ENCODE measurements at places on chromosomes 16 and 17.

DNA sequence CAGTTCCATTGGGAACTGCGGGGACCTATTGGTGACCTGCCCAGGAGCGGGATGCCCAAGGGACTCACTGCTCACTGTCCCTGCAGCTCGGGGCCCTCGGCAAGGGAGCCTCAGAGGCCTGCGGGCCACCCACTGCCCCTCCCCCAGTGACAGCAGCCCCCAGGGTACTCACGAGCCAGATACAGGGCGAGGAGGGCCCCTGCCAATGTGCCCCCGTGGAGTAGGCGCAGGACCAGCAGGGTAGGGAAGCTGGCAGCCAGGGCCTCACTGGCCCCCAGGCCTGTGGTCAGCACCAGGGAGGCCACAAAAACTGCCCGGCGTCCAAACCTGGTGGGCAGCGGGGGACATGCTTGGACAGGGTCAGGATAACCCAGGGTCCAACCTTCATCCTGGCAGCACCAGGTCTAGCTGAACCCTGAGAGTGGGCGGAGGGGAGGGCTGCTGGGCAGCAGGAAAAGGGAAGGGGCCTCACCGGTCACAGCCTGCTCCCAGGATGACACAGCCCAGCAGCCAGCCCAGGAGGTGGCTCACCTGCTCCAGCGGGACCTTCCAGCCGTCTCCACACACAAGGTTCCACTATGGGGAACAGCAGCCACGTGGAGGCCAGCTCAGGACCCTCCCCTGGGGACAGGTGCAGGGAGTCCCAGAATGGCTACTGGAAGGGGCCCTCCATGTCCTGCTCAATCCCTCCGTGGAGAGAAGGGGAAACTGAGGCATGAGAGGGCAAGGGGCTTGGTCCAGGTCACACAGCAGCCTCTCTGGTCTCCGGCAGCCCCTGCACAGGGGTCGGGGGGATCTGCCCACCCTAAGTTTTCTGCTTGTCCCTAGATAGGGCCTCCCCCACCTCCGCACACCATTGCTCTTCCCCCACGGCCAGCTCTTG, 855 bp downstream of the SLC22A31 start:
- DNase-seq = no peak

DNA sequence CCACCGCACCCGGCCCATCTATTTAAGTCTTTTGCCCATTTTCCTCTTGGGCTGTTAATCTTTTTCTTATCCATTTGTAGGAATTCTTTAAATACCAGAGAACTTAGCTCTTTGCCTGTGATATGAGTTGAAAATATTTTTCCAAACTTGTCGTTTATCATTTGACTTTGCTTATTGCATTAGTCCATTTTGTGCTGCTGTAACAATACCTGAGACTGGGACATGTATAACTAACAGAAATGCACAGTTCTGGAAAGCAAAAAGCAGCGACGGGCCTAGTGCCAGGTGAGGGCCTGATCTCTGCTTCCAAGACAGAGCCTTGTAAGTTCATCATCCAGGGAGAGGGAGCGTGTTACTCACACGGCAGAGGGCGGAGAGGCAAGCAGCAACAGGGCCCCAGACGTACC, 25.6 kb upstream of the BHLHA9 start:
- no peak for DNase-seq

GRCh38 chr17:80145076-80146075, 1.6 kb downstream of the EIF4A3 start:
- peak; percentile 38 for DNase-seq

- DNase-seq = no peak
Measured at GRCh38 chr17:81027591-81028505, 7.1 kb upstream of the BAIAP2 start.

- no peak for DNase-seq
Measured at GRCh38 chr17:78138204-78139060, 7.8 kb upstream of the C17orf99 start.

- DNase-seq = no peak
Measured at GRCh38 chr16:82108774-82109173, 61.2 kb downstream of the MPHOSPH6 start.

DNA sequence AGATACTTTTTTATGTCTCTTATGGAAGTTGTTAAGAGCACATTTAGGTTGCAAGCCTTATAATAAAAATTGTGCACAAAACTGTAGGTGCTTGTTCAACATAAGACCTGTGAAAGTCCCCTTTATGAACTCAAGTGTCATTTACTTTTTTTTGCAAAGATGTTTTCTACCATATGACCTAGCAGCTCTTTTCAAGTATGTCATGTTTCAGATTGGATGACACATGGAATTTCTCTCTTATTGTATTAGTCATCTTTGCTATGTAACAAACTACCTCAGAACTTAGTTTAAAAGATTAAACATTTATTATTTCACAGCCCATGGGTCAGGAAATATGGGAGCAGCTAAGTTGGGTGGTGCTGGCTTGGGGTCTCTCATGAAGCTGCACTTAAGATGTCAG, 57.9 kb downstream of the PHKB start:
- DNase-seq = no peak

DNA sequence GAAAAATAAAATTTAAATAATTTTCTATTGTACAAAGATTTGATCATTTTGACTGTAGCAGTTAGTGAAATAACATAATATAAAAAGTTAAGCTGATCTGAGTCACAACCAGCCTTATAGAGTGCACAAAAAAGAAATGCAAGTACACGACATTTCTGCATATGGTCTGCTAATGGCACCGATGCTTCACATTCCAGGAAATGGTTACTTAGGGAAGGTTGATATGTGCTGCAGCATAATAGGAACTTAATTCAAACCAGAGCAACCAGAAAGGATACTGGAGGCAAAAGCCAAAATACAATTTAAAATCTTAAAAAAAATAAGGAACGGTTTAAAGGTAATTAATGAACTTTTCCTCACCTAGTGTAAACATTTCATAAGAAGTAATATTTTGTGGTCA, 10.0 kb upstream of the CFDP1 start:
- DNase-seq = no peak

DNA sequence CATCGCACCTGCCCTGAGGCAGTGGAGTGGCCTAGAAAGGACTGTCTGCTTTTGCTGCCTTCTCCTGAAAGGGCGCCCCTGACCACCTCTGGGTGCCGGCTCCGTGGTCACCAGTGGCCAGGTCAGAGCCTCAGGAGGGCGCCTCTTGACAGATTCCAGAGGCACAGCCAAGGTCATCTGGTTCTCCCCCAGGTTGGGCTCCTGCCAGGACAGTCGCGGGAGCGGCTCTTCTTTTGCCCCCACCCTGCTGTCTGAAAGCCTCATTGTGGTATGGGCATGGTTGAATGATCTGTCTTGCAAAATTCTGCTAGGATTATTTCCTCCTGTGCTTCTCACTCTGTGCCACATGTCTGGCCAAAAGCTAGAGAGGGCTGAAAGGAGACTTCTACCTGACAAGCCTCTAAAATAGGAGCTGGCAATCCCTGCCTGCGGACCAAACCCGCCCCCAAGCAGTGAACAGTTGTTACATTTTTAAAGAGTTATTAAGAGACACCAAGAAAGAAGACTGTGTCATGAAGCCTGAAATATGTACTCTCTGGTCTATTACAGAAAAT, 82.8 kb downstream of the SNX29 start:
- DNase-seq = no peak

GRCh38 chr17:27993723-27994310, 48.7 kb upstream of the NLK start:
- no peak for DNase-seq

DNA sequence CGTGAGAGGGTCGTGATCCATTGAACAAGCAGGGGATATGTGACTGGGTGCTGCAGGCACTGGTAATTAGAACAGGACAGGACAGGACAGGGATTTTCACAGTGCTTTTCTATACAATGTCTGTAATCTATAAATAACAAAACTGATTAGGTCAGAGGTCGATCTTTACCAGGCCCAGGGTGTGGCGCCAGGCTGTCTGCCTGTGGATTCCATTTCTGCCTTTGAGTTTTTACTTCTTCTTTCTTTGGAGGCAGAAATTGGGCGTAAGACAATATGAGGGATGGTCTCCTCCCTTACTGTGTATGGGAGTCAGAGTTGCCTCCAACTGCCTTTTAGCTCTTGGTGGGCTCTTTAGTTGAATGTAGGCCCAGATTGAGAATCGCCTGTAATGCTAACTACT, 1.5 kb upstream of the ZNF764 start:
- no peak for DNase-seq

GRCh38 chr16:23608194-23608593, 12.1 kb upstream of the NDUFAB1 start:
- DNase-seq = no peak

Data from activated CD4-positive, alpha-beta T cell treated with anti-CD3 and anti-CD28 coated beads, Interleukin-2, Interleukin-6, amounts not matched to agents 100 ng/mL and 50 ng/mL, durations not matched to agents 16 hours and 8 hours (primary cell).